ENCODE measurements at places on chromosomes 7 and 10.

DNA sequence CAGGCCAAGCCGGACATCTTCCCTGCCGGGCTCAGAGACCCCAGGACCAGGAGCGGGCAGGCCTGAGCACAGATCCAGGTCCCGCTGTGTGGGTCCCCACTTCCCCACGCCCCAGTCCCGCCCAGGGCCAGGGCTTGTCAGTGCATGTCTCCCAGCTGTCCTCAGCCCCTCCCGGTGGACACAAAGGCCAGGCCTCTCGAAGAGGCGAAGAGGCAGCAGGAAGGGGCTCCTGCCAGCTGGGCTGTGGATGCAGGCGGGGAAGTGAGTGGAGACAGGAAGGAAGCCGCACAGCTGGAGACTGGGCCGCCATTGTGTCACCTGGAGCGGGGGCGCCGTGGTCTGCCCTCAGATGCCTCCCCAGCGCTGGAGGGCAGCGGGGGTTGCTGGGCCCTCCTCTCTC lies 4.8 kb downstream of the GRIFIN start:
- DNase-seq, result peak; percentile 52

DNA sequence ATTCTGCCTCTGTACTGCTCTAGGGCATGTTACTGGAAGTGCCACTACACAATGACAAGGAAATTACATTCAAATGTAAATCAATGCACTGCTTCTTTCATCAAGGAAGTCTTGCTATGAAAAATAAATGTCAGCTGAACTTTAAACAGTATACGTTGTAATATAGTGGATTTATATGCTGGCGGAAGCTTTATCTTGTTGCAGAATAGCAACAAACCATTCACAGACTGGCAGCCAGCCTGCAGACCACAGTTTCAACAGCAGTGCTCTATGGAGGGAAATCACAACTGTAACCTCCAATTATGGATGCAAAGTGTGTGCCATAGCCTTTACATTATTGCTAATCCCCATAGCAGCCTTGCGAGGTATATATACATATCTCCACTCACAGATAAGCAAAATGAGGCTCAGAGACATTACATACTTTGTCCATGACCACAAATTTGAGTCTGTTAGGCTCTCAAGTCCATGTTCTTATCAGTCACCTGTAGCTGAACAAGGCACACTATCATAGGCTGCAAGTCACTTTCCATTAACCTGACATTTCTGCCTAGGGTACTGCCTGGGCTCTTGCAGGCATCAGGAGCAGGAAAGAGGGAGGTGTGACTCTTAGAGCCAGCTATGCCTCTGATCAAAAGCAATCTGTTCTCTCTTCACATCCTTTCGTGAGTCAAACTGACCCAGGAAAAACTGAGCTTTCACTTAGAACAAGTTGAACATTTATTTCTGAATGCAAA lies 22.6 kb downstream of the COL28A1 start:
- no peak for DNase-seq

- DNase-seq, result no peak
These were observed 59.3 kb upstream of the IGFBP3 start for GRCh38 chr7:45980181-45980905.

- DNase-seq, result no peak
These were observed 41.0 kb upstream of the CDK6 start for GRCh38 chr7:92877367-92877766.

DNA sequence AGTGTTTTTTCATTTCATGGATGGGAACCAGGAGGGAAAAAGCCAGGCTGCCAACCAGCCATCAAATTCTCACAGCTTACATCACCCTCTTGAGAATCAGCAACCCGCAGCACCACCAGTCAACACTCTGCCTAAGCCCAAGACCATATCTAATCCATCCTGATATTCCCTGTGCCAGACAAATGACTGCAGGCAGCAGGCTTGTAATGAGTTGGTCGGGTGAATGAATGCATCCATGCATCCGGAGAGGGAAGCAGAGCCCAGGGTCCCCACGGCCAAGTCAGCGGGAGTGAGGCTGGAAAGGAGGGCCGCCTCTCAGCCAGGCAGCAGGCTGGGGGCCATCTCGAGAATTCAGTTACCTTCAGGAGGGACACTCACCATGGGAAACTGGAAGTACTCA lies 46.9 kb downstream of the SLIT1 start:
- DNase-seq, result no peak

DNA sequence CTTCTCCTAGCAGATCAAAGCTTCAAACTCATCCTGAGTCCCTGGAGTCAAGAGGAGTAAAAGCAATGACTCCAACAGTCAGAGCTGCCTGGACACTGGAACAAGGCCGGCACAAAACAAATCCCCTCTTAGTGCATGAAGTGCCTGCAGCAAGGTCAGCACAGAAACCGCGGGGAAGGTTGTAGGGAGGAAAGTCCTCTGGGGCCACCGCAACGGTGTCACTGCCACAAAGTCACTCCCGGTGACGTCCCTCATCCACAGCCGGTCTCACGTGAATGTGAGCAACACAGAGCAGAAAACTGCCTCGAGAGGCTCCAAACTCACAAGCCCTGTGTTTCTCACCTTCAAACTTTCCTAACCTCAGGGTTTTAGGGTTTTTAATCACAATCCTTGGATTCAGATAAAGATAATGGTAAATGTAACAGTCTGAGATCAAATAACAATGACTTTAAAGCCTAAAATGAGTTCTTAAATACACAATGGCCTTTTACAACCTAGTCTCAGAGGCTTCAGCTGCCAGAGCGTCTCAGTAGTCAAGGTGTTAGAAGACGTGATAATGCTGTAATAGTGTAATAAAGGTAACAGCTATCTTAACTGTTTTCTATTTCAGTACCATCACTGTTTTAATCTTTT lies 274.3 kb downstream of the ZMYND11 start:
- DNase-seq, result no peak

DNA sequence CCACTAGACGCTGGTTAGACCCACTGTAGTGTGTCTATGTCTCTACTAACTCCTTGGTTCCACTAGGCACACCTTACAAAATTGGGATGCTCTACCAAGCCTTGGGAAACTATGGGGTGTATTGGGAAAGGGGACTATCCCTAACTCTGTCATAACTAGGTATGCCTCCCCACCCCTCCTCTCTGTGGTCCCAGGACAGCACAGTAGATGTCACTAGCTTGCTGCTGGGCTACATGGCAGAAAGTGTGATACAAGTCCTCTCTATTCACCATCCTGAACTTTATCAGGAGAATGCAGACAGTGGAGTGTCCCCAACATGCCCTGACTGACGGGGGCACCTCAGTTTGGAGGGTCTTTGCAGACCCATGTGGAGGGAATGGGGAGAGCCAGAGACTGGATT lies 30.3 kb upstream of the TMEM273 start:
- no peak for DNase-seq

DNA sequence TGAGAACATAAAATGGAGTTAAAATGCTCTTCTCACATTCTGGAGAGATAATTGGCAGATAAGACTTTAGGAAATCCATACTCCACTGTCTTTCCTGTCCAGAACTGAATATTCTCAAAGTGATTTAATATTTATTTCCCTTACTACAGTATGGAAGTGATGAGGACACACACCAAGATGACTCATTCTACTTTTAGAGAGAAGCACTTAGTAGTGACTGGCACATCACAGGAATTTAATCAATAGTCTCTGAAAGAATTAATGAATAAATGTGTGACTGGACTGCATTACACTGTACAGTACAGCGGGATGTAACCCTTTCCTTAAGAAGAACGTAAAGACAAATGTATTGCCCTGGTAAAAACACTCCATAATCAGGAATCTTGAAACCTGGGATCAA lies 116.7 kb downstream of the SEMA3E start:
- DNase-seq, result no peak

DNA sequence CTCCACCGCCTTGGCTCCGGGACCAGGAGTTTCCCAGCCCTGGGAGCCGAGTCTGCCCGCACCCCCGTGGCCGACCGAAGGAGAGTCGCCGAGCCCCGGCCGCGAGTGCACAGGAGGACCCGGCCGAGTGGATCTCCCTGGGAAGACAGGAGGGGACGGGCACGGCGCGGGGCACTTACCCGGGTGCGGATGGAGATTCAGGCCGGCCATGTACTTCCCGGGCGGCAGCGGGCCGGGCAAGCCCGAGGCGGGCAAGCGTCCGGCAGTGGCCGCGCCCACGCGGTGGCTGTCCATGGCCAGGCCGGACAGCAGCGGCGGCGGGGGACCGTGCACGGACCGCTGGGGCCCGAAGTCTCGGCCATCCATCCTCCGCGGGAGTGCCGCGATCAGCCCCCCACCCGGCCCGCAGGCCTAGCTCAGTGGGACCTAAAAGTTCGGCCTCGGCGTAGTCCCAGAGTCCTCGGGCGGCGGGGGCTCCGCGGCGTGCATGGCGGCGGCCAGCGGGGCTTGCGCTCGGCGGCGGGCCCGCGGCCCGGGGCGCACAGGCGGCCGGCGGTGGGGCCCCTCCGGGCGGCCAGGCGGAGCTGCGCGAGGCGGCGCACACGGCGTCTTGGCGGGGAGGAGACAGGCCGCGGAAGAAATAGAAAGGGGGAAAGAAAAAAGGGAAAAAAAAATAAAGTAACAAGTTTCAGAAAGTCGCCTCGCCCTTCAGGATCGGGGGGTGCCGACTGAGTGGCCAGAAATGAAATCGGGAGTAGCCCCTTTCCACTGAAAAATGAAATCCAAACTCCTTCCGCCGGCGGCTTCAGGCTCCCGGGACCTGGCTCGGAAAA lies 2.5 kb downstream of the TNRC18 start:
- DNase-seq, result peak; percentile 61

DNA sequence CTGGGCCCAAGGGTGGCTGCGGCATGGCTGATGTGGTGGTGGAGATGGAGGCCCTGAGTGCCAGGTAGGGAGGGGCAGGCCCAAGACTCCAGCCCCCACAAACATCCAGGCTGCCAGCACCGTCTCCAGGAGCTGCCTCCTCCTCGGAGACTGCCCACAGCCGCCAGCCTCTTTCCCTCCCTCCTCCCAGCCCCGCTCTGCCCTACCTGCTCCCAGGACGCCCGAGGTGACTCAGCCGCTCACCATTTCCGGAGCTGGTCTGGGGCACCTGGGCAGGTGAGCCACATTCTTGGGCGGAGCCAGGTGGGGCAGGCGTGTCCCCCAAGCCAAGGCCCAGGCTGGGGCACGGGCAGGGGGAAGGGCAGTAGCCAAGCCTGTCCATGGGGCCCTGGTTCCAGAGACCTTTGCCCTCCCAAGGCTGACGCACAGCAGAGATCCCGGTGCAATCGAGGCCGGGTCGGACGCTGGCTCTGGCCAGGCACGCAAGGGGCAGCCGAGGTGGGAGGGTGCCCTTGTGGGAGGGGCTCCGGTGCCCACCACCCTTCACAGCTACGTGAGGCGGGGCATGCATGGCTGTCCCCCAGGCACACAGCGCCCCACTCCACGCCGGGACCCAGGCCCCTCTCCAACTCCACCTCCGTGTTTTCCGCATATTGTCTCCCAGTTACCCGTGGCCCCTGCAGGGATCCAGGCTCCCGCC lies 8.8 kb downstream of the ADAP1 start:
- no peak for DNase-seq

GRCh38 chr7:97639036-97639435 lies 92.8 kb upstream of the TAC1 start:
- DNase-seq, result no peak

- no peak for DNase-seq
These were observed 45.3 kb upstream of the PIK3AP1 start for GRCh38 chr10:96765406-96766240.

DNA sequence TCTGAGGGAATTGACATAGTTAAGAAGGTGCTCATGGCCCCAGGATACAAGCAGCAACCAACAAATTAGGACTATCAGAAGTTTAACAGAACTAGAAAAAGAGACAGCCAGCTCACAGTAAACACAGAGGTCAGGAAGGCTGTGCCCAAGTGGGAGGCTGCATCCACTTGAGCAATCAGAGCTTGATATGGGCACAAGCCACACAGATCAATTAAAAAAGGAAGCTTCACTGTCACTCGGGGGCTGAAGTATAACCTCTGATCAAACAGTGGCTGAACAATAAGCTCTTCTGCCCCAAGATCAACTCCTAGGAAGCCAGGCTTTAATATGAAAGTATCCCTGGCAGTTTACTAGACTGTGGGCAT lies 40.0 kb downstream of the ZNF438 start:
- DNase-seq, result no peak

DNA sequence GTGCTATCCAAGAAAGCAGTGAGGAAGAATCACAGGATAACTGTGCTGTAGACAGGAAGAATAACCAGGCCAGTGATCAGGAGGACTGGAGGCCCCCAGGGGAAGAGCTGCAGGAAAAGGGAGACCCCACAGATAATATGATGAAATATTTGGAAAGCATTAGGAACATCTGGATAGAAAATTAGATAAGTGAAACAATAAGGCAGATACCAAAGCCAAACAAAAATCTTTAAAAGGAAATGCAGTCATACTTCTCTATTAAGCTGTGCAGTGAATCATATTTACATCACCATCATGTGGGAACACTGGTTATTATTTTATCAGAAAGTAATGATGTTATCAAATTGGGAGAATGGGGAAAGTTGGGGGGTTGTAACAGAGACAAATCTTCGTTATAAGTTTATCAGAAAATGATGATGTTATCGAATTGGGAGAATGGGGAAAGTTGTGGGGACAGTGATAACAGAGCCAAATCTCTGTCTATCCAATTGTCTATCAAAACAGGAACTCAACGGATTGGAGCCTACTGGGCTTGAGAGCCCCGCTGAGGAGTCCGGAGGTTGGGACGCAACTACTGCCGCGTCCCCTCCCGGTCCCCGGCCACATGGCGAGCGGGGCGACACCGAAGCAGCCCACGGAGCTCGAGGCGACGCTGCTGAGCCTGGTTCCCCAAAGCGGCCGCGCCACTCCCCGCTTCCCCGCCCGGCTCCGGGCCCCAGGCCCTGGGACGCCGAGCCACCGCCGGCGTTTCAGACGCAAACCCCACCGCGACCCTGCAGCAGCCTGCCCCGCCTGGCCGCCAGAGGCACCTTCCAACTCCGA lies 14.0 kb upstream of the RALA start:
- peak; percentile 59 for DNase-seq

GRCh38 chr7:135678612-135679575 lies 16.6 kb downstream of the STMP1 start:
- peak; percentile 80 for DNase-seq

DNA sequence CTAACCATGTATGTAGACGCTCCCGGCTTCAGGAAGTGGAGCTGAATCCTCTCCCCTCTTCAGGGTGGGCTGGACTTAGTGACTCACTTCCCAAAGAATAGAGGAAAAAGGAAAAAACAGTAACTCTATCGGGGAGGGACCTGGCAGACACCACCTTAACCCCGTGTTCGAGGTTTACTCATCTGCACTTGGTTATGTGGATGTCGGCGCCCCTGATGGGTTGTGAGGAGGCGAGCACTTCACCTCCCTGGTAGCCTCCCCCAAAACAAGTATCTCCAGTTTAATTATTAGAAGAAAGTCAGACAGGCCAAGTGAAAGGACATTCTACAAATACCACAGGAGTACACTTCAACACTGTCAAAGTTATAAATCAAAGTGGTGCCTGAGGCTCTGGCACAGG lies 559.7 kb downstream of the TCERG1L start:
- no peak for DNase-seq

- no peak for DNase-seq
These were observed 295.6 kb downstream of the DPP6 start for GRCh38 chr7:154347700-154348266.

- no peak for DNase-seq
These were observed 17.2 kb downstream of the TAS2R60 start for GRCh38 chr7:143460271-143460979.

GRCh38 chr7:138396251-138397070 lies 63.6 kb upstream of the TRIM24 start:
- no peak for DNase-seq
